ENCODE measurements at places on chromosomes 2 and 18. TPM values are rescaled to one million over a fixed set of nuclear protein-coding genes. Genes with fewer than 3 reads are reported as not detected.

GRCh38 chr2:180520206-180520605 lies 460.2 kb upstream of the UBE2E3 start:
- DNase-seq, result no peak

GRCh38 chr18:45528712-45529336 lies 86.5 kb upstream of the SLC14A2 start:
- DNase-seq, result no peak

- DNase-seq, result no peak
Observed at GRCh38 chr2:101162561-101163330, 11.6 kb upstream of the TBC1D8 start.

Gene GBX2
- 0.84 TPM for total RNA-seq

DNA sequence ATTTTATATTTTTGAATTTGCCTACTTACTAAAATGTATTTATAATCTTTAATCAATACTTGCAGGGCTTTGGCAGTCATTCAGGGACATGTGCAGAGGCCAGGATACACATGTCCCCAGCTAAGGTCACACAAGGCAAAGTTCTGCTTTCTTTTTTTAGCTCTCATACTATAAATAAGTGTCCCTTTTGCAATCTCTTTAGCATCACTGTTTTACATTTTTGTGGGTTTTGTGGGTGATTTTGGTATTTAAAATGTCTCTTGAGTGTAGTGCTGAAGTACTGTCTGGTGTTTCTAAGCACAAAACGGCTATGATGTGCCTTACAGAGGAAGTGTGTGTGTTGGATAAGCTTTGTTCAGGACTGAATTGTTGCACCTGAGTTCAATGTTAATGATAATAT lies 309.0 kb upstream of the GULP1 start:
- peak; percentile 72 for DNase-seq

GRCh38 chr18:49492694-49493033 lies 5.6 kb upstream of the C18orf32 start:
- DNase-seq, result no peak

- no peak for DNase-seq
Observed at GRCh38 chr2:72827966-72828646, 2.3 kb upstream of the EXOC6B start.

DNA sequence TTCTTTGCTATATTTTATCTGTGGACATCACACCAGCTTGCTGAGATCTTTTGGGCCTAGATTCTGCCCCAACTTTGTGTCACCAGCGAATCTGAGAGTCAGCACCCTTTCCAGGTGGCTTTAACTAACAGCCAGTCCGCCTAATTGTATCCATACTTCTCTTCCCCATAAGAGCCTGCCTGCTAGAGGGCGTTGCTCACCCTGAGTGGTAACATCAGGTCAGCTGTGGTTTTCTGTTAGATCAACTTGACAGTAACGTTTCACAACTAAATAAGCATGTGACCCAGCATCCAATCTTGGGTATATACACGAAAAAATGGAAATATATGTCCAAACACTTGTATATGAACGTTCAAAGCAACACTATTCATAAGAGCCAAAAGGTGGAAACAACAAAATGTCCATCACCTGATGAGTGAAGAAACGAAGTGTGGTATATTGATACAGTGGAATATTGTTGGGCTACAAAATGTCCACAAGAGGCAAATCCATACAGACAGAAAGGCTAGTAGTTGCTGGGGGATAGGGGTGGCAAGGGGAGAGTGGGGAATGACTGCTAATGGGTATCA lies 24.9 kb downstream of the EFHD1 start:
- DNase-seq, result no peak

DNA sequence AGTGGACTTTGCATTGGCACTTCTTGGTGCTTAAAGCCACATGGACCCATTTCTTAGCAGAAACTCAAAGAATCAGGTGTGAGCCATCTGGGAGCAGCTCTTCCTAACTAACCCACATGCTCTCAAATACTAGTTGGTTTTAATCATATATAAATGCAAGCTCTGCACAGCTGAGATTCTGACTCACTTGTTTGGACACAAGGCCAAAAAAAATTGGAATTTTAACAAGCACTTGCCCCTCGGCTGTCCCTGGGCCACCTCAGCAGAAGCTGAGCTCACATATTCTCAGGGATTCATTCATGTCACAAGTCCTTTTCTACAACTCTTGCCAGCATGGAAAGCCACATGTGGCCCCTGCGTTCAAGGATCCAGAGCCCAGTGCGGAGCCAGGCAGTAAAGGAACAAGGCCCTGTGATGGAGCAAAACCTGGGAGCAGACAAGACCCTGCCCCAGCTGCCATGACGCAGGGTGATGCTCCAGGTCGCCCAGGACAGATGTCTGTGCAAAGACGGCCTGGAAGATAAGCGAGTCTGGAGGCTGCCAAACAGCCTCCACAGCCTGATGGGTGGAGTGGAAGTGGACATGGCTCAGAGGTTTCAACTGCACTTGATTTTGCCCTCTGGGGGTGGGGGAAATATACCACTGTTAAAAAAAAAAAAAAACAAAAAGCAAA lies 266.5 kb downstream of the EIPR1 start:
- no peak for DNase-seq

Gene RGPD4
- not detected for total RNA-seq

Gene PRKAG3
- not detected for total RNA-seq
